ENCODE measurements at places on chromosomes 12 and 14. TPM values are rescaled to one million over a fixed set of nuclear protein-coding genes. Genes with fewer than 3 reads are reported as not detected.

DAO gene
- total RNA-seq: not detected

CMKLR1 gene
- not detected for total RNA-seq

RDH11 gene
- 133 TPM for total RNA-seq

RND1 gene
- total RNA-seq: 0.78 TPM

HOXC5 gene
- not detected for total RNA-seq

KLRC1 gene
- not detected for total RNA-seq

SLC5A8 gene
- not detected for total RNA-seq

OR4E2 gene
- total RNA-seq: not detected

RERG gene
- under 0.01 TPM for total RNA-seq

MAP1LC3B2 gene
- 3.0 TPM for total RNA-seq

ANG gene
- 1.7 TPM for total RNA-seq

LUM gene
- under 0.01 TPM for total RNA-seq

WSCD2 gene
- total RNA-seq: not detected

BCL7A gene
- total RNA-seq: 19.5 TPM

SP1 gene
- total RNA-seq: 41.0 TPM

NYNRIN gene
- total RNA-seq: 23.3 TPM

DBX2 gene
- not detected for total RNA-seq

SLC2A14 gene
- total RNA-seq: not detected

CCDC60 gene
- total RNA-seq: 1.4 TPM

TRIM9 gene
- 0.64 TPM for total RNA-seq

METAP2 gene
- 63.1 TPM for total RNA-seq

Data from nasal cavity respiratory epithelium epithelial cell of viscerocranial mucosa (primary cell).